ENCODE measurements at places on chromosomes 5 and 9.

DNA sequence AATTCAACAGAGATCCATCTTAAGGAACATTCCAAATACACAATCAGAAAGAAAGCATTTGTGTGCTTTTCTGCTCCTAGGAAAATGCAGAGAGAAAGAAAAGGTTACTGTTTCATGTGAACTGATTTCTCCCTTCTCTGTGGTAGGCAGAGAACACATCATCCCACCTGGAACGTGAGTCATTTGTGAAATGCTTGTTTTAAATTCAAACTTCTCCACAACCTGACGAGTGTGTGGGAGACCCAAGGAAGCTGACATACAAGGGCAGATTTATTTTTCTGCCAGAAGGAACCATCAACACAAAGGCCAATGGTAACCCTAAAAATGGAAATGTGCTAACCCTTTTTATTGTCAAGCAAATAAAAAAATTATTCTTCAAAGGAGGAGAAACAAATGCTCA is 156.4 kb downstream of the EFNA5 start:
- DNase-seq = no peak

GRCh38 chr5:98774192-98775033 is 950 bp downstream of the RGMB start:
- DNase-seq = peak; percentile 55

GRCh38 chr9:135443797-135444425 is 35.7 kb upstream of the PPP1R26 start:
- no peak for DNase-seq

DNA sequence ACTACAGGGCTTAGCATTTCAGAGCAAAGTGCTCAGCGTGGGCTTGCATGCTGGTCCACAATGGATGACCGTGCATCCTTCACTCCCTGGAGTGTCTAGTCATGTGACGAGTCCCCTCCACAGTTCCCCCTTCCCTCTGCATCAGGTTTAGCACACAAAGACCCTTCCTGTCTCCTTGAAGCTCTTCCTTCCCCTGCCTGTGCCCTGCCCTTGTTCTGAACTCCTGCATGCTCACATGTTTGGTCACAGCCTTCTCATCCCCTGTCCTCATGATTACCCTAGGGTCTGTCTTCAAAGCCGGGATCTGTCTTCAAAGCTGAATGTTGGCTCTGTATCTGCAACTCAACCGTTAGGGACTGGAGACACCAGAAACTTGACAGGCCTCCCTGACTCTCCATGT is 388.9 kb downstream of the SEMA5A start:
- DNase-seq = no peak

DNA sequence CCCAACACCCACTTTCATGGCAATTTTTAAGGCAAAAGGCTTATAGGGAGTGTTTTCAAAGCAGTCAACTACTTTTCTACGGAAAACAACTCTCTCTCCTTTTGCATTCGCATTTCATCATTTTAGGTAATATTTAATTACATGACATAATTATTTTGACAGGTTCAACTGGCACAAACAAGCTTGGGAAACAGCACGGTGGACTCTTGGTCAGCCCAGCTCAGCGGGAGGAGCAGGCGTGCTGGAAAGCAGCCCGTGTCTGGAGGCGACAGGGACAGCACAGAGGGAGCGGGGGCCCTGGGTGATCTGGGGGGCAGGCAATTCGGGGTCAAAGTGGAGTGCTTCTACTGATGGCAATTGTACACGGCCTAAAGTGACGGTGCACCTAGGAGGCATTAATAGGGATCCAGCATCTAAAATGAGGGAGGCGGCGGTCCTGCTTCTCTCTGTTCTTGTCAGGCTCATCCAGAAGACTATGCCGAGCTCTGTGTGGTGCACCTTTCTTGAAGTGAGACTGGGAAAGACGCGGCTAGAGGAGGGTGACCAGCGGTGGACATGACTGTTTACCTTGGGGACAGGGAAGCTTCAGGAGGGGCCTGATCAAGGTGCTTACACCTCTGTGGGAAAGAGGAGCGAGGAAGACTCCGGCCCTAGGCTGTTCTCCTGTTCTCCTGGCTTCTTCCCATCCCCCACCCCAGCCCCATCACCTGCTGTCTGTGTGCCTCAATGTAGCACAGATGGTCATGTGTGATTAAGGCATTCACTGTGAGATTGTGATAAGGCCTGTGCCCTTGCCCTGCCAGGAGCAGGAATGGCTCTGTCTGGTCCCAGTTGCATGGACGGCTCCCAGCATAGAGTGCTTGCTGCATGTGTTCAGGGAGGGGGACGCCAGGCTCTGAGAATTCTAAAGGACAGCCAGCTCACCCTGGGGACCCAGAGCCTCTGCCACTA is 3.4 kb downstream of the MYMK start:
- no peak for DNase-seq

DNA sequence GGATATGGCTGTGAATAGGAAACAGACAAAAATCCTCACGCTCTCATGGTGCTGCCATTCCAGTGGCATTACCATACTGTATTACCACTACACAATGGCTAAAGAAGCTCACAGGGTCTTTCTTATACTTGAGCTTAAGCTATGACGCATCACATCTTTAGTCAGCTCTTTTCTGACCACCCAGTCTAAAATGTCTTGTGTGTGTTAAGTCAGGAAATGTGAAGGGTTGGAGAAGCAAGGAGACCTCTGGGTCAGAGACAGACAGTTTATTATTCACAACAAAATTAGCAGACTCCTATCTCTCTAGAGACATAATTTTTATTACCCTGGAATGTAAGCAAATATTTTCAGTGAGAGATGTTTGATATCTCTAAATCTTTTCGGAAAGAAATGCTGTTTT is 1583.2 kb upstream of the WWC1 start:
- DNase-seq = no peak

DNA sequence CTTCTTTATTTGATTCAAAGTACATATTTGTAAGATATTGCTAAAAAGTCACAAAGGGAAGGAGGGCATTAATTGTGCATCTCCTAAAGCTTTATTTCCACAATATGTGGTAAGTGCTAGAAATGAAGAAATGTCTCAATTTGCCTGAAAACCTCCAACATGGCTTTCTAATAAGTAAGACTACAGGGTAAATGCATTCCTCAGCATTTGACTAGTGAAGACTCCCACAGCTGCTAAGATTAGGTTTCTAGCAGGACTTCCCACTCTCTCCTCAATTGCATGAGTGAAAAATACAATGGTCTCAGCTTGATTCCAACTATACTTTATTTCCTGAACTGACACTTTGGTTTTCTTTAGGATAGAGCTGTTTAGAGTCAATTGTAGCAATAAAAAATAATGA is 162.1 kb downstream of the ELAVL2 start:
- DNase-seq = no peak

- no peak for DNase-seq
These were observed 122.9 kb upstream of the OSMR start for GRCh38 chr5:38722918-38723317.

GRCh38 chr5:67095346-67096171 is 101.0 kb downstream of the CD180 start:
- DNase-seq = no peak

DNA sequence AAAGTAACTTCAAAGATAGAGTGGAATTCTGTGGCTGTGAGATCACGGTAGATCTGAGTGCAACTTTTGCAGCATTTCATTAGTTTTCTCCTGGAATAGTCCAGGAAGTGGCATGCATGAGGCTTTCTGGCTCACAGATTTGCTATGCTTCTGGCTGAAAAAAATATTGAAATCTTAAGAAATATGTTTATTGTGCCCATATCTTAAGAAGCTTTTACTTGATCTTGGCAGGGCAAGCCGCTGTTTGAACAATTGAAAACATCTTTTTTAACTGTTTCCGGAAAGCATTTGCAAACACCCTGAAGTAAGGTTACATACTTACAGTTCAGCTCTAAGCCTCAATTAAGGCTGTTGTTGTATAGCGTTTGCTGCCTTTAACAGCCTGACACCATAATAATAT is 135.7 kb upstream of the GDNF start:
- DNase-seq = no peak

DNA sequence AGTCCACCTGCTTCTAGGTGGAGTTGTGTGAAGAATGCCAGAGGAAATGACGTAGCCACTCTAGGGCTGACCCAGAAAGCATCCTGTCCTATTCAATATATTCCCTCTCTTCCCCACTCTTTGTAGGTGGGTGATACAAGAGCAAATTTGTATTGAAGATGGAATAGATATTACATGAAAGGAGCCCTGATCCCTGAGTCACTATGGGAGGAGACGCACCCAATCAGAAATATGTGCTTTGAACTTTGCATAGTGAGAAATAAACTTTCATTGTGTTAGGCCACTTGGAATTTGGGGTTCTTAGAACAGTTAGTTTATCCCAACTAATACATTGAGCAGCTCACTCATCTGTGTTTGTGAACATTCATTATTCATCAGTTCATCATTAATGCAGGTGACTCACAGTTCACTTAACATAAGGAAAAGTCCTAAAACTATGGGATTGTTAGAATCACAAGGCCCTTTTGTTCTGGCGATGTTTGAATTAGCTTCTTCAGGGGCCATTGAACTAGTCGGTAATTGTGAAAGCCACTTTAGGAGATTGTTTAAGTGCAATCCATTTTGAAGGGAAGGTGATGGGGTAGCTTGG is 26.9 kb upstream of the NTRK2 start:
- DNase-seq = no peak

DNA sequence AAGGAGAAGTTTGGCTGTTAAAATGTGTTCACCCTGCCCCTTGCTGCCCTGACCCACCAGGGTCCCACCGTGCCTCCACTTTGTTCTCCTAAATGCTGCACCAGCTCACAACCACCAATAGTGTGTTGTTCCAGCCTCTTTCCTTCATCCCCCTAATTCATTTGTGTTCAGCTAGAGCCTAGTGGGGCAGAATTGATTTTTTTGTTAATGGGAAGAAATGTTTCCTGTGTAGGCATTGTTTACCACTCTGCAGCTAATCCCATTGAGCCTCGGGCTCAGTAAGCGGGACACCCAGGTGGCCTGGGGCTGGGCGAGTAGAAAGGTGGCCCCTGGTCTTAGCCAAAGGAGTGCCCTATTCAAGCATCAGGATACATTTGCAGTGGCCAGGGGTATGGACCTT is 127.6 kb downstream of the MVB12B start:
- no peak for DNase-seq

GRCh38 chr9:15873573-15874177 is 320.8 kb downstream of the CCDC171 start:
- DNase-seq = peak; percentile 70

- peak; percentile 52 for DNase-seq
These were observed 45.9 kb downstream of the PRRT1B start for GRCh38 chr9:131590907-131591844.

DNA sequence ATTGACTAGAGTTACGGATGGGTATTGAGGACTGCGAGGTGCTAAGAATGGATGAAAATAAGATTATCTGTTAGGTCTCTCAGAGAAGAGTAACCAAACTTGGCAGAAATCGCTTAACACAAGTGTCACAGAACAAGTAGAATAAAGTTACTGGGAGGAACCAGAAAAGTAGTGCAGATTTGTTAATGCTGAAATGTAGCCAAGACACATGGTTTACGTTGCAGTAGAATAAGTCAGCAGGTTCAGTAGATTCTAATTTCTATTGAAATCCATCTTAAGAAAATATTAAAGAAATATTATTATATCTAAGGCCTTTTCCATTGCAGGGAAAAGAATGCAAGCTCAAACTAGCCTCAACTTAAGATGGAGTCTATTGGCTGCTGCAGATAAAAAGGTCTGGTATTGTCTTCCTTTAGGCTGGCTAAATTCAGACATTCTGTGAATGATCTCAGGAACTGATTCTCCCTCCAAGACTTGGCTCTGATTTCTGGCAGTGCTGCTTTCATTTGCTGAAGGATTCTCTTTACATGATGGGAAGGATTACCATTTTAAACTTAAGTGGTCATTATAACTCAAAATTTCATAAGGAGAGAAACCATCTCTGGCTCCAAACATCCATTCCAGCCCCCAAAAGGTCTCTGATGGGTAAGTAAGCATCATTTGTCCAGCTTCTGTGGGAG is 314.9 kb downstream of the MARCHF11 start:
- no peak for DNase-seq

DNA sequence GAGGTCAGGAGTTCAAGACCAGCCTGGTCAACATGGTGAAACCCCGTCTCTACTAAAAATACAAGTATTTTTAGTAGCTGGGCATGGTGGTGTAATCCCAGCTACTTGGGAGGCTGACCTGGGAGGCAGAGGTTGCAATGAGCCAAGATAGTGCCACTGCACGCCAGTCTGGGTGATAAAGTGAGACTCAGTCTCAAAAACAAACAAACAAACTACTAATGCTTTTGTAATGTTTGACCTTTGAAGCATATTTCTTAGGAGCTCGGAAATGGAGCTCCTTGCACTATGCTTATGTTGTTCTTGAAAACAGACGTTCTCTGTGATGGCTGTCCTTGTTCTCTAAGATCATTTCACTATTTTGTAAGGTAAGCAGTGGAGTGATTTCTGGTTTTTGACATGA is 6.0 kb downstream of the F2RL2 start:
- DNase-seq = no peak

DNA sequence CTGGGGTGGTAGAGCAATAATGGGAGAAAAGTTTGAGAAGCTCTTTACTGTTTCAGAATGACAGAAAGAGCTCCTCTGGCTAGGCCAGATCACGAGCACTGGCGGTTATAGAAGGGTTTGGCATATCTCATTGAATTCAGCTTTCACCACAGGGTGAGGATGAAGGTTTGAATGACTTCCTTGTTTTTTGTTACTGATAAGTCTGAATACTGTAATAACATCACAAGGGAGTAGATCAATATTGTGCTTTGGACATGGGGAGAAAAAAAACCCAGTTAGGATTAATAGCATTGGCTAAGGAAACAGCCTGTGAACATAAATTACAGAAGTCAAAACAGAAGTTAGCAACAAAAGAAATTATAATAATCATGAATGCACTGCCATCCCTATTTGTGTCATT is 9.4 kb downstream of the PHAX start:
- no peak for DNase-seq

GRCh38 chr5:2536632-2537377 is 214.7 kb downstream of the IRX2 start:
- DNase-seq = no peak

- DNase-seq = no peak
These were observed 42.5 kb upstream of the GOLM1 start for GRCh38 chr9:86141843-86142242.

GRCh38 chr9:135478829-135479468 is 633 bp upstream of the PPP1R26 start:
- DNase-seq = peak; percentile 30

DNA sequence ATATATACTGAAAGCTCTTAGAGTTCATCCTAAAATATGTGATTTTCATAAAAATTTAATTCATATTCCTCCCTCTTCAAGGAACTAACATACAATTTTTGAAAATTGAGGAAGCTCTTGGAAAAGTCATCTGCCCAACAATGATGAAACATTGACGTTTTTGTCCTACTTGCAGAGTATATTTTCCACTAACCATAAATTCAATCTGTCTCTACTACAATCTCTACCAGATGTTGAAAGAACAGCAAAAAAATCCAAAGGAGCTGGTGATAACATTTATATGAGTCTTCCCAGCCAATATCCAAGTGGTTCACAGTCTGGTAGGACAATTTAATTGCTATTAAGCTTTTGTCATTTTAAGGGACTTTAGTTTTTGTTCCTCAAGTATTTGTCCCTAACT is 81.1 kb upstream of the NR3C1 start:
- no peak for DNase-seq

- no peak for DNase-seq
These were observed 139.2 kb upstream of the HMHB1 start for GRCh38 chr5:143672806-143673205.

Measured in NCI-H1105 treated with DMSO at 0.1 percent for 48 hours (cell line).